Stimulated activated CD4-positive, alpha-beta T cell treated with anti-CD3 and anti-CD28 coated beads, Interleukin-12 subunit alpha, Interleukin-12 subunit beta, amount 100 ng/mL, for 24 hours (primary cell): ENCODE measurements at places on chromosomes 2 and 18.

DNA sequence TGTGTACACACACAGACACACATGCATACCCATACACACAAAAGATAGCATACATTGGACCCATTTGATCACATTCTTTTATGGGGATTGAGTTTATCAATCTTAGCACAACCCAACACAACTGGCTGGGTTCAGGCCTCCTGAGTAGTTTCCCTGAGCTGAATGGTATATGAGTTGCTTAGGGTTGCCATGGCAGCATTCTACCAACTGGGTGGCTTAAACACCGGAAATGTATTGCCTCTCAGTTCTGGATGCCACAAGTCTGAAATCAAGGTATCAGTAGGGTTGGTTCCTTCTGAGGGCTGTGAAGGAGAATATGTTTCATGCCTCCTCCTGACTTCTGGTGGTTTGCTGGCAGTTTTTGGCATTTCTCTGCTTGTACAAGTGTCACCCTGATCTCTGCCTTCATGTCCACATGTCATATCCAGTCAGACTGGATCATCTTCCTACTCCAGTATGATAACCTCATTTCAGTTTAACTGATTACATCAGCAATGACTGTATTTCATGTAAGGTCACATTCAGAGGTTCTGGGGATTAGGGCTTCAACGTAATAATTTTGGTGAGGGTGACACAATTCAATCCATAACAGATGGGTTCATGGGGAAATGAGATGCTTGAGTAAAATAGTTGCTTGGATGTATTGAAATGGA, 212.7 kb downstream of the KCNE4 start:
- no peak for DNase-seq

- no peak for DNase-seq
These were observed 51.3 kb downstream of the RNF144A start for GRCh38 chr2:6968319-6969100.

GRCh38 chr2:75494137-75494769, 66.5 kb downstream of the EVA1A start:
- no peak for DNase-seq

DNA sequence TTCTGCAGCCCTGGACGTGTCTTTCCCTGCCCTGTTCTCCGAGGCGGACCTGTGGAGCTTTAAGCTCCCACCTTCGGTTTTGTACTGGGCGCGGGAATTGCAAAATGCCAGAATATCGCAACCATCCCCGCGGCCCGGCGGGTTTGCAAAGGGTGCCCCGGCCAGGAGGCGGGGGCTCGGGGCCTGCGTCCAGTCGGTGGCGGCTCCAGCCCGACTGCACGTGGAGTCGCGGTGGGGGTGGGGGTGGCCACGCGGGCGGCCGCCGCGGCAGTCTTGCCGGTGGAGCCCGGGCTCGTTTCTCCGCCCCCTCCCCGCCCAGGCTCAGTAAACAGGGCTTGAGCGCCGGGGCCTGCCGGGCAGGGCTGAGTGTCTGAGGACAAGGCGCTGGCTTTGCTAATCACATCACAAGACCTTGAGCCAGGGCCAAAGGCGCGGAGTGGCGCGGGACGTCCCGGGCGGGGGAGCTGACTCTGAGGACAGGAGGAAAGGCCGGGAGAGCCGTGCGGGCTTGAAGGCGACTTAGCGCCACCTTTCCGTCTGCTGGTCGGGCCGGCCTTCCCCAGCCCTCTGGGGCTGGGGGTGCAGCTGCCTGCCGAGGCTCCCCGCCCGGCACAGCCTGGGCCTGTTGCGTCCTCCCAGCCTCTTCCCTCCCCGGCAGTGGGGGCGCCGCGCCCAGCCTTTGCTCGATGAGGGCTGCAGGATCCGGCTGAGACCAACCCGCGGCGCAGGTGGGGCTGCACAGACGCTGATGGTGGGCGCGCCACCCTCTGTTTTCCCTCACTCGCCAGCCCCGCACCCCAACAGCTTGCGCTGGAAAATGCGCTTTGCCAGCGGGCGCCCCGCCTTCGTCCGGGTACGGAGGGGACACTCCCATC, 786 bp upstream of the ZFP36L2 start:
- DNase-seq = peak; percentile 62
